ENCODE measurements at places on chromosomes 6 and 20.
A peak's percentile ranks its signal among the peaks of the same experiment; 100 is the strongest.

DNA sequence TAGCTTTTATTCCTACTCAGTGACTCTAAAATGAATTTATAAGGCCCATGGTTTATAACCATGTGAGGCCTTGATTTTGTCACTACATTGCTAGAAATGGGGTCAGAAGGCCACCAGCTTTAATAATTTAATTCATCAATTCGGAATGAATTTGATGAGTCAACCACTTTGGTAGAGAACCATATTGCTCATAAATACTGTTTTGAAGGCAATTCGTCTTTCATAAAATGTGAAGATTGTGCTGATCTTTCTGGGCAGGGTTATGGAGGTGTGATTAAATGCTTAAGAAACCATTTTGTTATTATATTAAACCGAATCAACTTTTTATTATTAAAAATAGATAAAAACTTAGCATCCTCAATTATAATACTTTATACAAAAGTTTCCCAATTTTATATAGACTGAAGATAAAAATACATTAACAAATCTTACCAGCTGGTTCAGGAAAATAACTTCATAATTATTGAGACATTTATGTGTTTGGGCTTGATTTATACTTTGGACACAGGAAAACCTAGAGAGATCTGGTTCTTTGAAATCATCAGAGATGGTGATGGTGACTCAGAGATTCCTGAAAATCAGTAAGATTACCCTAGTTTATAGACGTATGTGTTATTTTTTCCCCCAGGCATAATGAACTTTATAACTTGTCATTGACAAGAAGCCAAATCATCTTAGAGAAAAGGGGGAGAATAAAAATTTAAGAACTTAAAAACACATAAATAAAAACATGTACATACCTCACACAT is 10.6 kb downstream of the HCRTR2 start:
- no peak for DNase-seq

- DNase-seq: no peak
These were observed 10.4 kb downstream of the SCML4 start for GRCh38 chr6:107813555-107814194.

GRCh38 chr6:124090491-124090890 is 286.8 kb downstream of the NKAIN2 start:
- no peak for DNase-seq

GRCh38 chr20:40587038-40587437 is 102.0 kb downstream of the MAFB start:
- no peak for DNase-seq

DNA sequence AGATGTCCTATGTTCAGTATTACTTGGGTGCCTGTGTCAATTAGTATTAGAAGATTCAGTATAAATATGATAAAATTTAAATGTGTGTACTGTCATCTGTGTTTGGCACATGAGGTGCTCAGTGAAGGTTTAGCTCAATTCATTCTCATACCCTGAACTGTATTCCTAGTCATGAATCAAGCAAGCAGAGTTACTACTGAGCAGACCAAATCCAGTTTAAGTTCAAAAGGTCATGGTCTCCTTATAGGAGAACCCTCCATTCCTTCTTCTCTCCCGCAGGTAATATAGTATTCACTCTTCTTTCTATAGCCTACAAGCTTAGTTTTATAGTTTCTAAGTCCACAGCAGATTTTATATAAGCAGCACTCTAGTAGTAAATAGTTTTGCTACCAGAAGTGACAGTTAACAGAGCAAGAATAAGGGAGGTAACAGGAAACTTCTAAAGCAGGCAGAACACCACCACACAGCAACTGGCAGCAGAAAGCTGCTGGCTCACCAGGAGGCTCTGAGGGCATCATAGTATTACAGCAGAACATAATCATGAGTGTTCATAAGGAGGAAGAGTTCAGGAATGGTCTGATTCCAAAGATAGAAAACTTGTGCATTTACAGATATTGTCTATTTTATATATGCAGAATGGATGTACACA is 133.2 kb downstream of the SLC16A10 start:
- no peak for DNase-seq

DNA sequence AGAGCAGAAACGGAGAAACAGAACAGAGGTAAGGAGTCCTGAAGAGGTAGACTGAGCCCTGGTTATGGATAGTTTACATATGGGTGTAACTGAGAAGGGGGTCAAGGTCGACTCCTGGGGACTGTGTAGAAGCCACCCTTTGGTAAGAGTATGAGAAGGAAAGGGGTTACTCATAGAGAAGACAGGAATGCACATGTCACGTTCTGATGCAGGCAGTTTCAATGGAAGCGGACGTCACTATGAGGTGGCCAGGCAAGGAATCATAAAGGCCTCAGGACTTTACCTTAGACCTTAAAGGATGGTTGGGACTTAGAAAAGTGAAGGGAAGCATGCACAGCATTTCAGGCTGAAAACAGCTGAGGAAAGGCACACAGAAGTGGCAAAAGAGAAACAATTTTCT is 25.1 kb downstream of the RGS17 start:
- no peak for DNase-seq

- DNase-seq: no peak
These were observed 258.3 kb upstream of the TCF21 start for GRCh38 chr6:133630651-133631050.

GRCh38 chr6:37822851-37823682 is 3.5 kb downstream of the ZFAND3 start:
- DNase-seq: no peak

- DNase-seq: no peak
These were observed 46.9 kb upstream of the NAA20 start for GRCh38 chr20:19970256-19970765.

- DNase-seq: no peak
These were observed 143.0 kb downstream of the FIG4 start for GRCh38 chr6:109834131-109834530.

DNA sequence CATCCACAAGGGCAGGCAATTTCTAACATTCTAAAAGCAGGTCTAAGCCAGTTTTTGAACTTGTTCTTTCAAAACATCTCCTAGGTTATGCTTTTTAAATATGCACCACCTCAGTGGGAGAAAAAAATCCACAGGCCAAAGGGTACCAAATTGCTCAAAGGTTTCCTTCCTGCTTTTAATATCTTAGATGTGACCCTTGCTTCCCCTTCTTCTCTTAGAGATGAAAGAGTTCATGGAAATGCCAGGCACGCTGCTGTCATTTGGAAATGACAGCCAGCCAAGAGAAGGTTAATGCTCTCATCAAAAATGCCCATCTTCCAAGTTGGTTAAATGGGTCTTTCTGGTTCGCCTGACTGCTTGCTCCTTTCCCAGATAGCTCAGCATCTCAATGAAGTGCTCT is 497.1 kb downstream of the CD83 start:
- DNase-seq: no peak

- no peak for DNase-seq
These were observed 157.7 kb downstream of the VEGFA start for GRCh38 chr6:43927532-43928210.

- no peak for DNase-seq
These were observed 36.7 kb upstream of the CCN6 start for GRCh38 chr6:112017169-112017568.

- DNase-seq: no peak
These were observed 171.1 kb downstream of the ADAT2 start for GRCh38 chr6:143279385-143279784.

GRCh38 chr6:34098045-34098936 is 47.6 kb downstream of the GRM4 start:
- DNase-seq: no peak

DNA sequence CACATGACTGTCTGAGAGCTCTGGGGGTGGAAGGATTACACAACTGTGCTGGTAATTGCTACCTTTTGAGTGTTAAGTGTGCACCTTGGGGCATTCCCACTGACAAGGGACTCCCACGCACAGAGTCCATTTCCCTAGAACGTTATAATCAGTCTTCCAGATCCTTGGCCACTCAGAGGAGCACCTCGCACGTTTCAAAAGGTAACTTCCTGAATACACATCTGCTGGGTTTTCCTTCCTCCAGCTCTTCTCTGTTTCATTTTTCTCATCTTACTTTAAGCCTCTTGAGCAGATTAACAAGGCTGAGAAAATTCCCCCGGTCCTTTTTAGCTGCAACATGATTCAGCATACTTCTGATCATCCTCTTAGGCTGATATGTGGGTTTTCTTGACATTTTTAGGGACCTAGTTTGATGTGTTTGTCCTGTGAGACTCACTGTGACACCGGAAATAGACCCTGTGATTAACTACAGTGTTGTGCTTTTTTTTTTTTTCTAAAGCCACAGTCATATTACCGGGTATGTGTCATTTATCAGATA is 98.4 kb upstream of the DUSP22 start:
- no peak for DNase-seq

DNA sequence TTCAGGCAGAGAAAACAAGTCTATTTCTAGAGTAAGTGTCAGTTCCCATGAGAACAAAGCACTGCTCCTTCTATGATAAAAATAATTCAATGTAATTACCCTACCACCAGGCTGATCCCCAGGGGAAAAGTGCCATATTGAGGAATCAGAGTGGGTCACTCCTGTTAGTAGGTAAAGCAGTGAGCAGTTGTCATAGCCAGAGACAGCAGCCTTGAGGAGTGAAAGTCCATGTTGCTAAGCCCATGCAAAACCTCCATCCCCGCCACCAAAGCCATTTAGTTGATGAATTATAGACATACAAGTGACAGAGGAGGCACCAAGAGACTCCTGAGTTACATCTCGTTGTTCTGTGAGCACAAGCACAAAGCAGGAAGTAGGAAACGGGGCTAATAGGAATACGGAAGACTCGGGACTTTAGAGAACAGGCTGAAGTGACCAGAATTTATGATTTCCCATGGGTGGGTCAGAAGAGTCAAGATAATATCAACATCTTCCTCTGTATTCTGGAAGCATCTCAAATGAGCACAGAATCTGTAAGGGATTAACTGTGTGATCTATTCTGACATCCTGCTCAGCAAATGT is 197.9 kb downstream of the MAFB start:
- DNase-seq: no peak

DNA sequence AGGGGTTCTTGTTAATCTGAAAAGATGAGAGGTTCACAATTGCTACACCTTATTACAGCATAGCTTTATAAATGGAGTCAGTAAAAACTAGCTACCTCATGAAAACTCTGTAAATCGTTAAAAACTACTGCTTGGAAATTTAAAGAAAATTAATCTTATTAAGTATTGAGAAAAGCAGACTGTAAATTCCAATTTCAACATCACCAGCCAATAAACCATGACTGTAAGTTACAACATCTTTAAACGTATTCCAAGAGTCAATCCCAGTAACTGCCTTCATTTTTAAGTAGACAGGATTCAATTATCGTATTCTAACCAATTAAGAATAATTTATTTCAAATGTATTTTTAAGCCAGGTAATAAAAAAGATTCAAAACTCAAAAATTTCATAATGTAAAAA is 70.3 kb downstream of the ATG5 start:
- DNase-seq: no peak

- DNase-seq: peak; percentile 70
These were observed 1.8 kb downstream of the FOXO3 start for GRCh38 chr6:108562503-108562993.

DNA sequence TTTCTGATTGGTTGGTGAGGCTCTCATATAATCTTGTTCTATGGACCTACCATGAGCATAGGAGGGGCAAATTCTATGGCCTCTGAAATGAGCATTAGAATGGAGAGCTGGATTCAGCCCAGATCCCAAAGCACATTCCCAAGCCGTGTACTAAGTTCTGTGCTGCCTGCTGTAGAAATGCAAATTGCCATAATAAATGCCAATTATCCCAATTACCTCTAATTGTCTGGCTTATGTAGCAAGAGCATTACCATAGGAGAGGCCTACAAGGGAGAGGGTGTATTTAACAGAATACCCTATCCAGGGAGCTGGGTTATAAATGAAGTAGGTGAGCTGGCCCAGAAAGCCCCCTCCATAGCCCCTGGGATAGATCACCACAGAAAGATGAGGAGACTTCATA is 126.8 kb downstream of the LRFN2 start:
- DNase-seq: no peak

- no peak for DNase-seq
These were observed 1.1 kb downstream of the PERP start for GRCh38 chr6:138105880-138106664.

GRCh38 chr20:63230800-63231268 is 4.9 kb upstream of the BIRC7 start:
- no peak for DNase-seq

- no peak for DNase-seq
These were observed 32.1 kb upstream of the SCP2D1 start for GRCh38 chr20:18781509-18781908.

DNA sequence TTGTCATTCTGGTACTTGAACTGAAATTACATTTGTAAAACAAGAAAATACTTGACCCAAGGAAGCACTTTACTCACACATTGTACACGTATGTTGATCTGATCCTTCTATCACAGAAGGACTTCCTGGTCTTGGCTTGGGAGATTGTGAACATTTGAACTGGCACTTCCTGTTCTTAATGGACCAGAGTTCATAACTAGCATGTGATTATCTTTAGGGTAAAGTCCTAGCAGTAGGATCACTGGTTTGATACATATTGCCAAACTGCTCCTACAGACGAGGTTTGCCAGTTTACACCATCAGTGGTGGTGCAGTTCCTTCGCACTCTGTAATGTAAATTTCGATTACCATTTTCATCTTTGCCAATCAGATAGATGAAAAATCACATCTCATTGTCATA is 12.7 kb downstream of the HECA start:
- no peak for DNase-seq

- no peak for DNase-seq
These were observed 172.1 kb upstream of the RUNX2 start for GRCh38 chr6:45156075-45156474.

GRCh38 chr6:129730477-129731165 is 20.6 kb upstream of the ARHGAP18 start:
- no peak for DNase-seq

DNA sequence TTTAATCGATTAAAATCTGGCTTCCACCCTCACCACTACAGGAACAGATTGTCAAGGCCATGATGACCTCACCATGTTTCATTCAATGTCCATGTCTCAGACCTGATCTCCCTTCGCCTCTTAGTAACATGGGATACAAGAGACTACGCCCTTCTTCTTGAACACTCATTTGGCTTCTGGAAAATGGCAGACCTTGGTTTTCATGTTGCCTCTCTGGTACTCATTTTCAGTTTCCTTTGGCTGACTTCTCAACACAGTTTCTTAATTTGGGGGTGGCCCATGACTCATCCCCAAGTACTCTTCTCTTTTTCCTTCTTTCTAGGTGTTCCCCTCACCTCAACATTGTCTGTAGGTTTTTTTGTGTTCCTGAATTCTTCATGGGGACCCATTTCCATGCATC is 22.7 kb downstream of the TMX4 start:
- DNase-seq: no peak

DNA sequence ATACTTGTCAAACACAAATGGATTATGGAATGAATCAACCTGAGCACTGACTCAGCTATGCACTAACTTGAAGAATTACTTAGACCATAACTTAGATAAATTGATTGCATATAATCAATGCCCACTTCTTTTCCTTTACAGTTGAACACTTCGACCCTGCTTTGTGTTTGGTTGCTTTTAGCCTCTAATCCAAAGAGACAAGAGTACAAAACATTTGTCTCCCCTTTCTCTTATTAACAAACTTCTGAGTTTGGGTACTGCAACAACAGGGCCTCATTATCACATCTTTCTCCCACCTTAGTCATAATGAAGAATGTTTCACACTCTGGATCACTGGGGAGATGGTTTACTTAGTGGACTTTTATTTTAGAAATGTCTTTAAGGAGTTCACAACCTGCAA is 2.6 kb upstream of the TAAR6 start:
- no peak for DNase-seq

- no peak for DNase-seq
These were observed 542.0 kb upstream of the RNF217 start for GRCh38 chr6:124420116-124420840.

- DNase-seq: no peak
These were observed 1226.8 kb upstream of the MAP3K7 start for GRCh38 chr6:91813641-91814040.

- DNase-seq: no peak
These were observed 188.6 kb downstream of the DTNBP1 start for GRCh38 chr6:15474196-15474595.

Data from H54 (cell line).